ENCODE measurements at places on chromosomes 6 and 20.

GRCh38 chr6:15309611-15310283 lies 63.9 kb downstream of the JARID2 start:
- DNase-seq: no peak

GRCh38 chr6:61950811-61951210 lies 335.2 kb downstream of the KHDRBS2 start:
- no peak for DNase-seq

- DNase-seq: no peak
These were observed 453.4 kb upstream of the SPTLC3 start for GRCh38 chr20:12555369-12555768.

DNA sequence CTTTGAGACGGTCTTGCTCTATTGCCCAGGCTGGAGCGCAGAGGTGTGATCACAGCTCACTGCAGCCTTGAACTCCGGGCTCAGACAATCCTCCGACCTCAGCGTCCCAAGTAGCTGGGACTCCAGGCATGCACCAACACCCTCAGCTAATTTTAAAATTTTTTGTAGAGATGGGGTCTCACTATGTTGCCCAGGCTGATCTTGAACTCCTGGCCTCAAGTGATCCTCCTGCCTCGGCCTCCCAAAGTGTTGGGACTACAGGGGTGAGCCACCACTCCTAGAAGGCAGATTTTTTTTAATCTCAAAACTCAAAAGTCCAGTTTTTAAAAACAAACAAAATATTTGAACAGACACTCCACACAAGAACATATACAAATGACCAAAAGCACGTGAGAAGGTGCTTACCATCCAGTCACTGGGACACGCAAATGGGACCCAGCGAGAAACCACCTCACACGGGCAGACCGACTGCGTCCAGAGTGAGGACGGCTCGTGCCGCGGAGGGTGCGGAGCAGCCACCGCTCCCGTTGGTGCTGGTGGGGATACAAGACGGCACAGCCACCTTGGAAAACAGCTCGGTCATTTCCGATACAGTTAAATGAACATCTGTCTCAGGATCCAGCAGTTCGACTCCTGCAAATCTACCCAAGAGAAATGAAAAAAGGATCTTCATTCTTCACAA lies 8.5 kb upstream of the HELZ2 start:
- DNase-seq: no peak

DNA sequence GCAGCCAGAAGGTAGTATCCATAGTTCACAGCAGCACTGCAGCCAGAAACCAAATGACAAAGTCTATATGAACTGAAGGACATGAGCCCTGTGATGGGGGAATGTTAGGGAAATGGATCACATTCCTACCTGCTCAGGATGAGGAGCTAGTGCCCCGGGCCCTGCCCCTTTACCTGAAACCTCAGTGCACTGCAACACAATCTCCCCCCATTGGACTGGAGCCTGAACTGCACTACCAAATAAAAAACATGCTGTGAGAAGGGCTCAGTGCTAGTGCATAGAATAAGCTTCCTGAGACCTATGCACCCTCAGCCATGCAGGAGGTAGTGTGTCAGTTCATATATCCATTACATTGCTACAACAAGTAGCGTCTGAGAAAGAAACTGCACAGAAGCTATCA lies 477.8 kb downstream of the HACE1 start:
- no peak for DNase-seq

- no peak for DNase-seq
These were observed 45.9 kb downstream of the SASH1 start for GRCh38 chr6:148388521-148388920.

DNA sequence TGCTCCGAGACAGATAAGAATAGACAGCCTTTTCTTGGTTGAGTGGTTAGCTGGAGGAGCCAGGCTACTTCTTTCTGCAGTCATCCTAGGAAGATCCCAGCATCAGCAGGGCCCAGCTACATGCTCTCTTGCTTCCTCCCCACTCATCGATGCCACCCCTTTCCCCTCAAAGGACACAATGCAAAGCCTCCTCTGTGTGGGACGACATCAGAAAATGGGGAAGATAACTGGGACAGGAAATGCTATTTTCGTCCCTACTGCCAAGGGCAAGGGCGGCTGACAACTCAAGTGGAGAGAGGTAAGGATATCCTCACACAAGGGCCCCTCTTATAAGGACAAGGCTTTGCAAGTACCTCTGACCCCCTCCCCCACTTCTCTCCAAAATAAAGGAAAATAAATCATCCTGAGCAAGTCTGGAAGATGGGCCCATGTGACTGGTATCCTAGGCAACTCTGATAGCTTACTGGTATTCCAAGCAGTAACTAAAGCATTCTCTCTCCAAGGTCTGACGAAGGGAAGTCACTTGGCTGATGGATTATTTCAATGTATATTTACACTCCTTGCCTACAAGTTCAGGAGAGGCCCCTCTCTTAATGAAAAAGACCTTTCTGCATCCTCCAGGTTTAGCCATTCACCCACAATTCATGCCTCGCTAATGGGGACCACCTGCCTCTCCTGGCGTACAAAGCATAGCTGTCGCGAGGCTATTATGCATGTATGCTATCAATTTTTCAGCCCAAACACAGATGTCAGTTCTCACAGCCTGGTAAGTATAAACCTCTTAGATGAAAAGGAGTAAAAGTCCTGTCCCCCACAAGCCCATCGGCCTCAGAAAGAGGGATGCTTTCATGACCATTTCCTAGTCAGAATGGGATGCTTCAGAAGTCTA lies 11.3 kb downstream of the ELMO2 start:
- no peak for DNase-seq

Data from right lung (tissue), 10 donors.